ENCODE measurements at places on chromosomes 1 and 21.

- no peak for DNase-seq
Observed at GRCh38 chr1:73784026-73784425, 413.9 kb downstream of the LRRIQ3 start.

GRCh38 chr21:39628385-39628784, 15.6 kb downstream of the B3GALT5 start:
- DNase-seq = no peak

GRCh38 chr1:76054359-76054758, 20.2 kb upstream of the ST6GALNAC3 start:
- no peak for DNase-seq

DNA sequence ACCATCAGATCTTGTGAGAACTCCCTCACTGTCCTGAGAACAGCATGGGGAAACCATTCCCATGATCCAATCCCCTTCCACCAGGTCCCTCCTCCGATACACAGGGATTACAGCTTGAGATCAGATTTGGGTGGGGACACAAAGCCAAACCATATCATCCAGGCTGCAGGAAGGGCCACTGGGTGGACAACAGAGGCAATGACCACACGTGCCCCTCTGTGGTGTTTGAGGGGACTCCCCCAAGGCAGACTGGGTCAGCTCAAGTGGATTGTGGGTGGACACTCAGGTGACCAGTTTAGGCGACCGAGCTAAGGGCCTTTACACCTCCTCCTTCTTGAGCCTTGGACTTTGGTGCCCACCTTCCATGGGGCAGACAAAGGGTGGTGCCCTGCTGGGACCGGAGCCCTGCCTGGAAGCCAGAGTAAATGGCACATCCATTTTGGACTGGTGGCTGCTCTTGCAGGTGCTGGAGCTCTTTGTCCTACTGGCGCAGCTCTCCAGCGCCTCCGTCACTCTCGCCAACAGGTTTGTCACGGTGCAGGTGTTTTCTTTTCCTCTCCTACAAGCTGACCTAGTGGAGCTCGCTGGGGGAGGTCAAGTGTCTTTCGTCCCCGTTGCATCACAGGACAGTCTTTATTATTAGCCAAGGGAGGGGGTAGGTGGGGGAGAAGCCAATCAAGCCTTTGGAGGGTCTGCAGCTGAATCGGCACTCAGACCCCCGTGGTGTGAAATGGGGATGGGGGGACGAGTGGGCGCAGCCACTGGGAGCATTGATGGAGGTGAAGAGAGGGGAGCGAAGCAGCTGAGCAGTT, 37.6 kb downstream of the CRYAA start:
- no peak for DNase-seq

GRCh38 chr21:34011660-34012059, 61.7 kb upstream of the MRPS6 start:
- DNase-seq = no peak

DNA sequence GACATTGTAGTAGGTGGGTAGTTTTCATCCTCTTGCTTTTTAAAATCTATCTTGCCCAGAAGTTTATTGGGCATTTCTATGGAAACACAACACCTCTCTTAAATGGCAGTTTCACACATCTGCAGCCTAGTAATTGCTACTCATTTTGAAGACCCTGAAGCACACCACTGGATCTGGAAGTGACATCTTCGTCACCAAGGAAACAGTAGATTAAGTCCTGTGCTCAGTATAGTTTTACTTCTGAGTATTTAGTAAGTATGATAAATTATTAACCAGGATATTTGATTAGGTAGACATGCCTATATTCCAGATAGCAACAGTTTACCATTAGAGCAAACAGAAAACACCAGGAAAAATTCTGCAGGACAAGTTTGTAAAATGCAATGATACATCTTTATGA, 48.7 kb downstream of the UCK2 start:
- DNase-seq = no peak
